ENCODE measurements at places on chromosomes 1 and 21. TPM values are rescaled to one million over a fixed set of nuclear protein-coding genes. Genes with fewer than 3 reads are reported as not detected.
A peak's percentile ranks its signal among the peaks of the same experiment; 100 is the strongest.

DNA sequence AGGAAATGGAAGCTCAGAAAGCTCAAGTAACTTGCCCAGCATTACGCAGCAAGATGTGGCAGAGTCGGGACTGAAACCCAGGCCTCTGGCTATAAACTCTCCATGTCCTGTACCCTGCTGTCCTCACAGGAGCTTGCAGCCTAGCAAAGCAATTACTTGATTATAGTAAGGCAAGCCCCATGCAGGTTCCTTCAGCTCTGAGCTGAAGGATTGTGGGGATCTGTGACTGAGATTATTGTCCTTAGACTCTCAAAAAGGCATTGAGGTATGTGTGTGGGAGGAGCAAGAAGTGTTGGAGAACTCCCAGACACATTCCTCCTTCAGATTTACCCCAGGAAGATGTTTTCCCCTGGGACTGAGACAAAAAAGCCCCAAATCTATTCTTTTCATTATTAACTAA, 124.0 kb upstream of the SPATA6 start:
- peak; percentile 46 for DNase-seq

DNA sequence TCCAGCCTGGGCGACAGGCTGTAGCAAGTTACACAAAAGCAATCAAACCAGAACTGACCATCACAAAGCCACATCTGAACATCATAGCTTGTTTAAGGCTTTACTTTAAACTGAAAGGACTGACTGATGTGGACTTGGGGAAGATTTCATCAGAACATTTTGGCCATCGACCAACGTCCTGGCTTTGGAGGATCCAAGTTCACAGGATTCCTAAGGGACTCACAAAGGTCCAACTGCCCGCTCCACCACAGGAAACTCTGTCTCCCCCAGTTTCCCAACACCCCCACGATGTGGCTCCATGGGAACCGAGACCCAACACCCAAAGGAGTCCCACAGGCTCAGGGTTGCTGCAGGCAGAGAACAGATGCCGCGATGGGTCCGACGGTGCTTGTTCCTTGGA, 9.3 kb downstream of the SSU72 start:
- DNase-seq = no peak

DNA sequence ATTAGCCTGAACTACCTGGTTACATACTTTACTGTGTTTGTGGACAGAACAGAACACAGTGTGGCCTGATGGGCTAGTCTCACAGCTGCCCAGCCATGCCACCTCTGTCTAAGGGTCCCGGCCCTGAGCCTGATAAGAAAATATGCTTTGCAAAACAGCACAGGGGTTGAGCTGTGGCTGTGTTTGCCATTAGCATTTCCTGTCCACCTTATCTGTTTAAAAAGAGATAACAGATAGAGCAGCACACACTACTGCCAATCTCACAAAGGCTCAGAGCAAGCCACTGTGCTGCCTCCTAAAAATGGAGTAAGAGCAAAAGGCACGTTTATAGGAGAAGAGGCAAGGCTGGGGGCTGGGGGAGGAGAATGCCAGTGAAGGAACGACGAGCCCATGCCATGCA, 95.0 kb downstream of the SUSD4 start:
- no peak for DNase-seq

DNA sequence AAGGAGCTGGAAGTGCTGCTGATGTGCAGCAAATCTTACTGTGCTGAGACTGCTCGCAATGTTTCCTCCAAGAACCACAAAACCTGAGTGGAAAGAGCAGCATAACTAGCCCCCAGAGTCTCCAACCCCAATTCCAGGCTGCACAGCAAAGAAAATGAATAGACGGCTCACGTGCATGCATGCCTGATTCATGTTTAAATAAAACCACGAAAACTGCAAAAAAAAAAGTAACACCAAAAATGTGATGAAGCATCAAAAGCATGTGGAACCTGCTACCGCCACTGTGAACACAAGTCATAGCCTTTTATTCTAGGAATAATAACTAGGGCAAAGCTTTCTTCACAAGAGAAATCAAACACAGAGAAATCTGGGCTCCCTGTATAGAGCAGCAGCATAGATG, 9.6 kb upstream of the TRNP1 start:
- DNase-seq = no peak

- no peak for DNase-seq
Measured at GRCh38 chr1:117562581-117563491, 43.0 kb upstream of the TENT5C start.

GRCh38 chr1:85865213-85865612, 157.0 kb upstream of the ZNHIT6 start:
- DNase-seq = peak; percentile 54

- DNase-seq = no peak
Measured at GRCh38 chr21:40759061-40759460, 87.9 kb downstream of the DSCAM start.

GRCh38 chr1:184743062-184743756, 11.4 kb downstream of the EDEM3 start:
- peak; percentile 43 for DNase-seq

DNA sequence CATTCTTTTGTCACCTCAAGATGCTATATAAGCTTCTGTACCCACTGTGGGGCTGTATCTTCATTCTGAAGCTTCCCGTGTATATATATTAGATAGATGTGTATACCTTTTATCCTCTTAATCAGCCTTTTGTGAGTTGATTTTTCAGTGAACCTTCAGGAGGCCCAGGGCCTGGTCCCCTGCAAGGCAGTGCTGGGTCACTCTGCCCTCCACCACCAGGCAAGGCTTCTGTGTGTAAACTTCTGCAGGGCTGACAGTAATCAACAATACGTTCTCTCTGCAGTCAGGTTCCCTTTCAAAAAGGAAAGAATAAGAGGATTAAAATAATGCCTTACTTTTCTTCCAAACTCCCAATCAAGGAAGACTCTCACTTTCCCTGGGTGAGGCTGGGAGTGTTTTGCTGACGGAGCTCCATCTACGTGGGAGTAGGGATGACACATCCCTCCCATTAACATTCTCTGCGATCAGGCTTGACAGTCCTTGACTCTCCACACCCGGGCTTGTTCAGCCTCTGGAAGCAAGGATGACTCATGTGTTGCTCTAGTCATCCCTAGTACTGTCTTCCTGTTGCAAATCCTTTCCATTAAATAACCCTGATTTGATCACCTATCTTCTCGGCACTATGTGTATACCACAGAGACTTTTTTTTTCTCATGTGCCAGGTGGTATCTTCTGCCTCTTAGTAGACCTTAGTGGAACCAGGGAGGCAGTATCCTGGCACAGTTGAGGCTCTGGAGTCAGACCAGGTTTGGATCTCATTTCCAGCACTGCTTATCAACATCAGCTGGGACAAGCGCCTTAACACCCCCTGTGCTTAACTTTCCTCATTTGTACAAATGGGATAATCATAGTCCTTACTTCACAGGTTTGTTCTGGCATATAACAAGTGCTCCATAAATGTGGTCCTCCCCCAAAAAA, 70.3 kb upstream of the KCNK1 start:
- peak; percentile 99 for DNase-seq

GRCh38 chr1:182889997-182890396, 50.9 kb downstream of the DHX9 start:
- peak; percentile 3 for DNase-seq

- DNase-seq = no peak
Measured at GRCh38 chr1:20223551-20224419, 37.5 kb upstream of the PLA2G2C start.

DNA sequence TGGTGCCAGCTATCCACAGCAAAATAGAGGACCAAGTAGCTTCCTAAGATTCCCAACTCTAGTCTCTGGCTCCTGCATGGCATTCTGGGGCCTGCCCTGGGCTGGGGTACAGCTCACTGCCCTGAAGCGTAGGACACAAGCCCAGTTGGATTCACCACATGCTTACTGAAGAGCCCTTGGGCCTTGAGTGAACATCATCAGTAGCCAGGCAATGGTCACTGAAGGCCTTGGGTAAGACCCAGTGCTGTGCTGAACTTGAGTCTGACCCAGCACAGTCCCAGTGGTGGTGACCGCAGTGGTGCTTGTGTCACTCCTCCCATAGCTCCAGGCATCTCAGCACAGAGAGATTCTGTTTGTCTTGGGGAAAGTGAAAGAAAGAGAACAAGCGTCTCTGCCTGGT, 7.7 kb upstream of the LCE3A start:
- no peak for DNase-seq

DNA sequence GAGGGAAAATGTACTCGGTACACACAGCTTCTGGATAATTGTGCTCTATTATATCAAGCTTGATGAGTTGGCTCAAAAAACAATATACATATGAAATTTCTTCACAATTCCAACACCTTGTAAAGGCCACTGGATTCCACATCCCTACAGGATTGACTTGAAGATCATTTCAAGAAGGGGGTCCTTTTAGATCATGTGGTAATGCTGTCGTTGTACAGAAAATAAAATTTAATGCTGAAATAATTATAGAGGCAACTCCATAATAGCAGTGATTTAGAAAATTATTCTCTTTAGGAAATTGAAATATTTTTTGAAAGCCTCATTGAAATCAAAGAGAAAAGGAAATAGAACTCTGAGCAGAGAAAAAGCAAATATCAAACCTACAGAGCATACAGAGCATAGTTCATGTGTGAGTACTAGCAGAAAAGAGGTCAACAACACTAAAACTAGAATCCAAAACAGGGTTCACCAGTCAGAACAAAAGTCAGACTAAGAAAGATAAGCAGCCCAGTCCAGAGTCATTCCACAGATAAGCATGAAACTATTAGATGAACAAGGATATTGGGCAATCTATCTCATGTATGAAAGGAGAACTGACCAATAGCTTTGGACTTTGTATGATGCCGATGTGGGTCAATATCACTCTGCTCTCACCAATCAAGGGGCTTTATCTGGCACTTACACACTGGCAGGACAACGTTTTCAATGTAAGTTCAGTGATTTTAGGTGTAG, 79.5 kb upstream of the PALMD start:
- no peak for DNase-seq

- DNase-seq = no peak
Measured at GRCh38 chr1:179089827-179090482, 8.1 kb downstream of the TOR3A start.

- no peak for DNase-seq
Measured at GRCh38 chr1:208520438-208521099, 276.4 kb upstream of the PLXNA2 start.

DNA sequence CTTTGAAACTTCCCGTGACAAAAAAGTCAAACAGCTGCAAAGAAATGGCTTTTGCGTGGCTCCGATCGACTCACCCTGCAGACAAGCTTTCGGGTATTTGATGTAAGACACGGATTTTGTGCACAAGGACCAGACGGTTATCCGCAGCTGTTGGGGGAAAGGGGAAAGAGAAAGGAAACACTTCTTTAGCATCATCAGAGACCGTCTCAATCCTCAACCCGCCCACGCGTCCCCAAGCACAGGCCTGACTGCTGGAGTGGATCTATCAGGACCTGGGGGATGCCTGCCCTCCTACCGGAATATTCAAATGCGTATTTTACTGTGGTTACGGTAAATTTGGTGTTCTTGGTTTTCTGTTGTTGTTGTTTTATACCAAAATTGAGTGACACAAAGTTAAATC, 11.2 kb downstream of the WRAP73 start:
- DNase-seq = no peak

- no peak for DNase-seq
Measured at GRCh38 chr1:27690183-27690582, 18.2 kb upstream of the IFI6 start.

DNA sequence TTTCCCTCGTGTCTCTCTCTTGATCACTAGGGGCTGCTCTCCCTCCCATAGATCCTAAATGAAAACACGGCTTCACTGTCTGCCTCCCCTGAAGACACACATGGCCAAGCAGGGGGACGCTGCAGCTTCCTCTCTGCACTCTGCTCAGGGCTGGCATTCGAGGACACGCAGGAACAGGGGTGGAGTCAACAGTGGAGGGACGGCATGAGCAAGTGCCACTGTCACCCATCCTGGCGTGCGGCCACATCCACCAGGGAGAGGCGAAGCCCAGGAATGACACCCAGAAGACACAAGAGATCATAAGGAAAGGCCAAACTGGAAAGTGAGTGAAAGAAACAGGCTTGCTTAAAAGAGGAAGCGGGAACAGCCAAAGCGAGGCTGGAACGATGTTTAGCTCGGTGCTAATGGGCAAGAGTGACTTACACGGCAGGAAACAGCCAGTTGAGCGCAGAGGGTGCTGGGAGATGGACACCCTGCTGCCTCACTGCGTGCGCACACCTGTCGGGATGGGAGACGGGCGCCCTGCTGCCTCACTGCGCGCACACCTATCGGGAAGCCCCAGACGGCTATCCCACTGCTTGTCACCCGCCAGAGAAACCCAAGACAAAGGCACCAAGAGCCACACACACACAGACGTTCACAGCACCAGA, 13.6 kb upstream of the C1QTNF12 start:
- DNase-seq = no peak

DNA sequence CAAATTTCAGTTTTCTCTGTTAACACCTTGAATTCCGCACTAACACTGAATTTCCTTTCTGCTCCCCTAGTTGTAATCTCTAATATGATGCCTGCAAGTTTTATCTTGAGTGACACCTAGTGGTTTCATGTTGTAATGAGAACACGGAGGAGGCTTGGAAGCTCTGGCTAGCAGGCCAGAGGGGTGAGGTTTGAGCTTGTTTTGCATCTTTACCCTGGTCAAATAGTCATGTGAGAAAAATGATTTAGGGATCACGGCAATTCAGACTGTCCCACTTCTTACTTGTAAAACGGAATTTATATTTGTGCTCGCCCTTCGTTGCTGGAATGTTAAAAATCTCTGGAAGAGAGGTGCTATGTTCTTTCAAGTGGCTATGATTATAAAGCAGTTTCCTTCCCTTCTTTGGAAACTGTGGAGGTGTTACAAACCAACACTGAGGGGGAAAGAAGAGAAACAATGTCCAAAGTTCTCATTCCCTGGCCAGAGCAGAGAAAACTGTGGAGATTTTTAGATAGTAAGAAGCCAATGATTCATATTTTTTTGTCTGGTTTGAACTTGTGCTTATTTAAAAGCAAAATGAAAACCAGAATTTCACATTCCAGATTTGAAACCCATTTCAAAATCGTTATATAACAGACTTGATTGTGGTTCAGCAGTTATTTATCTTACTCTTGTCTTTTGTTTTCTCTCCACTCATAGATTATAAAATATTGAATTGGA, 5.3 kb upstream of the MROH9 start:
- DNase-seq = peak; percentile 73

- DNase-seq = no peak
Measured at GRCh38 chr1:37609002-37609401, 13.3 kb upstream of the GNL2 start.

Gene TCHHL1
- not detected for total RNA-seq

Gene UMODL1
- not detected for total RNA-seq

Gene KCNJ9
- under 0.01 TPM for total RNA-seq

Gene APCS
- not detected for total RNA-seq

Gene HCN3
- total RNA-seq = 1.0 TPM

Gene CD5L
- total RNA-seq = not detected

Gene CFHR1
- 0.50 TPM for total RNA-seq

Gene ZMYND12
- total RNA-seq = 1.3 TPM

Gene CFAP45
- total RNA-seq = 0.51 TPM

Gene SPRR2F
- not detected for total RNA-seq

Gene ATP1A4
- total RNA-seq = 0.26 TPM

Gene KRTAP19-1
- total RNA-seq = not detected

Gene S100A9
- total RNA-seq = not detected

Measured in fibroblast of lung (primary cell).